ENCODE measurements at places on chromosomes 16 and 17.

DNA sequence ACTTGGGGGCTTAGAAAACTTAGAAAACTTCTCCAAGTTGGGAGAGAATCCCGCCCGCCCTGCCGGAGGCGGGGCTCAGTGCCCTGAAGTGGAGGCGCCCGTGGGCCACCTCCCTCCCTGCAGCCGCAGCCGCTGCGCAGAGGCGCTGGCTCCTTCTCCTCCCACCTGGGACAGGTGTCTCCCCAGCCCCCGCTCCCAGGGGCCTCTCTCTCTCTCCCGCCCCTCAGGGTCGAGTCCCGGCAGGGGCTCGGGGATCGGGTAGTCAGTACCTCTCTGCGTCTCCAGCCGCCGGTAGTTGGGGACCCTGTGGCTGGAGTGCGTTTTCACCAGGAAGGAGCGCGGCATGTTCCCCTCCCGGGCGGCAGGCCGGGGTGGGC lies 257 bp downstream of the SNAI3 start:
- DNase-seq: peak; percentile 53

DNA sequence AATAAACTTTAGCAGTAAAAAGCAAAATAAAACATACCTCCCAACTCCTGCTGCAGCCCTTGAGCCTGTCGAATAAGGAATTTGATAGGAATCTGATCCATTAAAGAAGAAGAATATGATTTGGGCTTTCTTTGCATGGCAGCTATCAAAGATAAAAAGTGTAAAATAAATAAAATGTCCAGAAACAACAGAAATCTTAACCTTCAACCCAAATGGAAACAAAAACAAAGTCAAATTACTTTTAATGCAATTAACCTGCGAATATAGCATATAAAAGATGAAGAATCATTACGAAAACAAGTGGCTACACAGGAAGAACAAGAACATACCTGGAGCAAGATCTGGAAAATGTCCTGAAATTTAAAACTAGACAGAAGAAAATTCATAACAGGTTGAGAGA lies 21.5 kb upstream of the BRIP1 start:
- no peak for DNase-seq

- no peak for DNase-seq
Measured at GRCh38 chr17:33968350-33969044, 286.6 kb upstream of the CCL2 start.

GRCh38 chr17:61362396-61362795 lies 37.2 kb upstream of the TBX2 start:
- DNase-seq: no peak

GRCh38 chr17:48322060-48322459 lies 108.0 kb downstream of the SKAP1 start:
- no peak for DNase-seq

DNA sequence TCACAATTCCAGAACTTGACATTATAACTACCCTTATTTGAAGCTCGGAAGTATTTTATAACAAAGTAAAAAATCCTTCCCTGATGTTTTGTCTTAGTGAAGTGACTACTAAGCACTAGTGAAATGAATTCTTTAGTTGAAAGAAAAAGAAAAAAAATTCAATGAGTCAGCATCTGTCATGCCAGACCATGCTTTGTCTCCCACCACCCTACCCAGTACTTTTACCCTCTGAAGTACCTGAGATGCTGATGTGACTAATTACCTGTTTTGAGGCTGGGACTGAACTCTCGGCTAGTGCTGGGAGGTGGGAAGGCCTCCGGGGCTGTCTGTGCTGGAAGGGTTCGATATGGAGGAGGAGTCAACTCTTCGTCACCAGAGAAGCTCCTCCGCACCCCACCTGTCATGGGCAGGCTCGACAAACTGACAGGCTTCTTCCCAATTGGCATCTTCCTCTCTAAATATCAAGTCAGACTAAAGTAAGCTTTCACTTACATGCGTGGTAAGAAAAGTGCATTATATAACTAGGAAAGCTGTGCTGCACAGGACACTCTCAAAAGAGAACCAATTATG lies 19.6 kb downstream of the NME2 start:
- DNase-seq: no peak

DNA sequence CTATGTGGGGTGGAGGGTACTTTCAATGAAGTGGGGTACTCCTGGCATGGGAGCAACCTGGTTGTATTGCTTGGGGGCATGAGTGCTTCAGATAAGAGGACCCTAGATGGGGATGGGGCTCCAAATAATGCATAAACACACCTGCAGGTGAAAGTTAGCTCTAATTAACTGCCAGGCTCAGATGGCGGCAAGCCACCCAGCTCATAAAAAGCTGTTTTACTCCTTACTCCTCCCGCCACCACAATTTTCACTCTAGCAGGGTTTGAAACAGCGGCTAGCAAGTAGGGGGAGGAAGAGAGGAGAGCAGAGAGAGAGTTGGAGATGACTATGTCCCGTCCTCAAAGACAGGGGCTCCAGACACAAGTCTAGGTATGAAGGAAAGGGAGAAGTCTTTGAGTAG lies 117.7 kb upstream of the WSCD1 start:
- no peak for DNase-seq

GRCh38 chr17:74663561-74663960 lies 40.0 kb upstream of the CD300E start:
- DNase-seq: no peak

DNA sequence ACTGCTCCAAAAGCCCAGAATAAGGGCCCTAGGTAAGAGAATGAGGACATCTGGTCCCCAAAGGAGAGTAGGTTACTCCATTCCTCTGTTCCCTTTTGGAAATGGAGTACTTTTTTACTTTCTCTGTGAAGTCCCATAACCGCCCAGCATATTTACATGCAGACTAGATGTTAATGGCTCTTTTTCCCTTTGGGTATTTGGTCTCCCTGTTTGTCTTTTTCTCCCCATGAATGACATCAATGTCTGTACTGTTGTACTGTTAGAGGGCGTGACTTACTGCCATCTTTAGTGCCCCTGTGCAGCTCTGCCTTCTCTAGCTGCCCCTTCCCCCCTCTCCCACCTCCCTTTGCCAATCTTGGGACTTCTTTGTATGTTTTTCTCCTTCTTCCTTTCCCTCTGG lies 19.0 kb downstream of the GPR179 start:
- DNase-seq: no peak

- no peak for DNase-seq
Measured at GRCh38 chr17:43588121-43588520, 42.0 kb upstream of the ETV4 start.

DNA sequence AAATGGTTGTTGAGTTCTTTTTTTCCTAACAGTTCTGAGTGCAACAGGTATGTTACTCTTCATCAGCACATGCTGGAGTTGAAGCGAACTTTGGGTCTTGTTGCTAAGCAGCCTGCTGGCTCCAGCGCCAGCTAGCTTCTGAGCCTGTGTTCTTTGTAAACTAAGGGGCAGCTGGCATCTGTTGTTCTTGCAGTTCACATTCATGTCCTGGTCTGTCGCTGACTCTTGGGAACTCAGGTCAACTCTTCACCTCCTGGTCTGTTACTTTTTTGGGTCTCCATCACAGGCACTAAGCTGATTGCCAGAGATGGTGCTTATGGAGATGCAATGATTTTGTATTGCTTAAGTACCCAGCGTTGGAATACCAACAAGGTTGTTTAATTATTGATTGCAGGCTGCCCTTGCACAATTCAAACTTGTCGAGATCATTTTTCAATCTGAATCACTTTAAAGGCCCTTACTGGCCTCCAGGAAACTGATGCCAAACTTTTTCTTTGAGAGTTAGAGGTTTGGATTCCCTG lies 40.9 kb downstream of the USP10 start:
- DNase-seq: no peak

GRCh38 chr17:7859028-7859427 lies 1.2 kb downstream of the CYB5D1 start:
- no peak for DNase-seq

GRCh38 chr17:9878786-9879525 lies 26.1 kb downstream of the RCVRN start:
- no peak for DNase-seq

DNA sequence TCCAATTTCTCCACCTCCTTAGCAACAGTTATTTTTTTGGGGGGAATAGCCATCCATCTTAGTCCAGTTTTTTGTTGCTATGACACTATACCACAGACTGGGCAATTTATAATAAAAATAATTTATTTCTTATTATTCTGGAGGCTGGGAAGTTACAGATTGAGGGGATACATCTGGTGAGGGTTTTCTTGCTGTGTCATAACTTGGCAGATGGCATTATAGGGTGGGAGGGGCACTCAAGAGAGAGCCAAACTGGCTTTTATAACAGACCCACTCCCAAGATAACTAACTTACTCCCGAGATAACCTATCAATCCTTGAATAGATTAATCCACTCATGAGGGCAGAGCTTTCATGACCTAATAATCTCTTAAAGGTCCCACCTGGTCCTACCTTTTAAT lies 84.2 kb downstream of the ABCA8 start:
- no peak for DNase-seq

Data from activated naive CD4-positive, alpha-beta T cell treated with anti-CD3 and anti-CD28 coated beads, Interleukin-2, amount 50 U/mL, for 16 hours (primary cell).